Astrocyte (in vitro differentiated cells and primary cell): ENCODE measurements at places on chromosomes 7 and 10.

- no peak for DNase-seq
Measured at GRCh38 chr7:155292680-155293226, 4.9 kb upstream of the INSIG1 start.

- DNase-seq = no peak
Measured at GRCh38 chr7:19145434-19146115, 354 bp upstream of the FERD3L start.

GRCh38 chr10:132847416-132847777 lies 61.5 kb upstream of the NKX6-2 start:
- DNase-seq = no peak

DNA sequence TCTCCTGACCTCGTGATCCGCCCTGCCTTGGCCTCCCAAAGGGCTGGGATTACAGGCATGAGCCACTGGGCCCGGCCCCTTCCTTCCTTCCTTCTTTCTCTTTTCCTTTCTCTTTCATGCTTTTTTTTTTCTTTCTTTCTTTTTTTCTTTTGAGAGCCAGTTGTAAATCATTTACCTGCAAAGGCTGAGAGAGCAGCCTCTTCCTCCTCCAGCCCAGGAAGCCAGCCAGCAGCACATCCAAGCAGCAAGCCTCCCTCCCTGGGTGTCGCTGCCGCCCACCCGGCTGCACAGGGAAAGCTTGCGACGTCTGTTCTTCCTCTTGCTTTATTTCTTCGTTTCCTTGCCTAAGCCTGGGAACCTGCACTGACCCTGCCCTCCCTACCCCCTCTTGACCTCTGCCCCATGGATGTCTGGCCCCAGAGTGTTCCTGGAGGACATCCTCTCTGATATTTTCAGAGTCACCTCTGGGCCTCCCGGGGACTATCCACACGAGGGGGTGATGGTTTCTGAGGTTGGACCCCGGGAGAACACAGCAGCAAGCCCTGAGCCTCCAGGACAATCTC lies 62.8 kb upstream of the MYL10 start:
- no peak for DNase-seq

- no peak for DNase-seq
Measured at GRCh38 chr10:52514481-52514880, 200.4 kb downstream of the DKK1 start.
